ENCODE measurements at places on chromosomes 11 and 22.

DNA sequence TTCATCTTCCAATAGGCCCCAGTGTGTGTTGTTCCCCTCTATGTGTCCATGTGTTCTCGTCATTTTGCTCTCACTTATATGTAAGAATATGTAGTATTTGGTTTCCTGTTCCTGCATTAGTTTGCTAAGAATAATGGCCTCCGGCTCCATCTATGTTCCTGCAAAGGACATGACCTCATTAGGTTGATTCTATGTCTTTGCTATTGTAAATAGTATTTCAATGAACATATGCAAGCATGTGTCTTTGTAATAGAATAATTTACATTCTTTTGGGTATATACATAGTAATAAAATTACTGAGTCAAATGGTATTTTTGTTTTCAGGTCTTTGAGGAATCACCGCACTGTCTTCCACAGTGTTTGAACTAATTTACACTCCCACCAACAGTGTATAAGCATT lies 202.9 kb upstream of the KIRREL3 start:
- DNase-seq = no peak

- no peak for DNase-seq
These were observed 384.3 kb upstream of the ARHGAP42 start for GRCh38 chr11:100302824-100303223.

- DNase-seq = no peak
These were observed 13.2 kb downstream of the SLC25A18 start for GRCh38 chr22:17576470-17576869.

GRCh38 chr11:2694495-2694894 lies 5.3 kb downstream of the KCNQ1OT1 start:
- no peak for DNase-seq

DNA sequence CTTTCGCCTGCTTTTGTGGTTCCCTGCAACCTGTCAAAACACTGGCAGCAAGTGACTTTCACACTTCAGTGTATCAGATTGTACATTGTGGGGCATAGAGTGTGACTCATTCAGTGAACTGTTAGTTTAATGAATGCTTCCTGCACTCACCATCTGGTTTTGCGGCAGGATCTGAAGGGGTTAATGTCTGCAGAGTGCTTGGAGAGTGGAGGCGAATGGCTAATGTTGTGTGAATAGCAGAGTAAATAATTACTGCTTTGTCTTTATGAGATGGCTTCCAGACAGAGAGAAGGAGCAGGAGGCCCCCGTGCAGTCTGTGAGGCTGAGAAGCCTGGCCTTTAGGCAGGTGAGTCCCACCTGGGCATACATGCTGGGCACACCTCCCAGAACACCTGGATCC lies 454.3 kb upstream of the KIRREL3 start:
- DNase-seq = no peak

DNA sequence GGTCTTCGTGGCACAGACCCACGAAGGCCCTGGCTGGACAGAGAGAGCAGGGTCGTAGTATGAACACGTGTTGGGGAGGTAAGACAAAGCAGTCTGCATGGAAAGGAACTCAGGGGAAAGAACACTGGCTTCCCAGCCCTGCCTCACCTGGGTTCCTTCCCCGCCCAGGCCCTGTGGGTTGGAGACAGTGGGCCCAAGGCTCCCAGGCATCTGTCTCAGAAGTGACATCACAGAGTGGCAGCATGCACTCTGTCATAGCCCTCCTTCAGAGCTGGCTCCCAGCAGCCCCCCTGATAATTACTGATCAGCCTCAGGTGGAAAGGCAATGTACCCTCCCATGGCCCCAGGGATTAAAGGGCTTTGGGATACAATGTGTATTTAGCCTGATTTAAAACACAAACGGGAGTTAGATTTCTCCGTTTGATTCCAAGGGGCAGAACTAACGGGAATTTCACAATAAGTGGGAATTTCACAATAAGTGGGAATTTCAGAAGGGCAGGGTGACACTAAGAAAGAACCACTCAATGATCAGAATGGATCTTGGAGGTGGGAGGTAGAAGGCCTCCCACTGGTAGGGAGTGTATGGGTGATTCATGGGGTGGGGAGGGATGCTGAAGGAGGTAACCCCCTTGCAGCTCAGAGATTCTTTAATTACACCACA lies 65.1 kb downstream of the SLC22A12 start:
- DNase-seq = no peak

GRCh38 chr11:32333320-32333991 lies 101.9 kb downstream of the WT1 start:
- no peak for DNase-seq

- DNase-seq = no peak
These were observed 6.7 kb downstream of the HPX start for GRCh38 chr11:6433998-6434660.

GRCh38 chr22:22110548-22111266 lies 128.1 kb upstream of the TOP3B start:
- DNase-seq = peak; percentile 20

DNA sequence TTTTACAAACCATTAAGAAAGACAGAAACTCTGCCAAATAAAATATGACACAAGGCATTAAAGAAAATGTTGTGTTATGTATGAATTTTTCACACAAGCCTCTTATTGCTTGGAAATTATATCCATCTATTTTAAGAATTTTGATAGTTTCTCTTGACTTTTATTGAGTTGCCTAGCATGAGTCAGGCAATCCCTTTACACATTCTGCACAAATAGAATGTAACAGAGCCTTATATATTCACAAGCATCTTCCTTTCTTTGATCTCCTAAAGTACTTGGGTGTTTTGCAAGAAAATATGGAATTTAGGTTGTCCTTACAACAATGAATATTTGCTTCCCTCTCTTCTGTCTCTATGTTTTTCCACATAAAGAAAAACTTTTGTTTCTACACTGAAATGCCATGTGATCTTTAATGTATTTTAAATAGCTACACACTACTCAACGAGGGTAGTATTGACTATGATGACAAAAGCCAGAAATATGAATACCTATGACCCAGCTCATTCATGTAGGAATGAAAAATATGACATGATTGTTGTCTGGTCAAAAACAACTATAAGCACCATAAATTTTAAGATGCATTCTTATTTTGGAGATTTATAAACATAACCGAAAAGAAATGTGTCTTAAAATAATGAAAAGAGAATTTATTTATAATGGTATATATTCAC lies 398.8 kb downstream of the GUCY1A2 start:
- no peak for DNase-seq

DNA sequence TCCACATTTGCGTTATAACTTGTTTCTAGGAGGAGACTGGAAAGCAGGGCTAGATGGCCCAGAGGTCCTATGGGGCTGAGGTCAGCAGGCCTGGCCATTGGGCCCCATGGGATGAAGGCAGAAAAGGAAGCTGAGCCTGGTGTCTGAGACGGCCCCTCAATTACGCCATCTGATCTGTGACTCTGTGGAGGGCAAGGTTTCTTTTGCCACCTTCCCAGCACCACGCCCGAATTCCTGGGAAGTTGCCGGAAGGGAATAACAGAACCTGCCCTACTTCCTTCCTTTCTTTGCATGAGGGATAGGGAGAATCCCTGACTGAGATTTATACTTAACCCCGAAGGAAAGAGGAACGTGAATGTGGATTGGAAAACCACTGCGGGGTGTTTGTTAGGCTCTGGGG lies 118.1 kb downstream of the MPPED1 start:
- no peak for DNase-seq

Data from smooth muscle cell of the brain vasculature (primary cell).